ENCODE measurements at places on chromosomes 12 and 14.
A peak's percentile ranks its signal among the peaks of the same experiment; 100 is the strongest.

DNA sequence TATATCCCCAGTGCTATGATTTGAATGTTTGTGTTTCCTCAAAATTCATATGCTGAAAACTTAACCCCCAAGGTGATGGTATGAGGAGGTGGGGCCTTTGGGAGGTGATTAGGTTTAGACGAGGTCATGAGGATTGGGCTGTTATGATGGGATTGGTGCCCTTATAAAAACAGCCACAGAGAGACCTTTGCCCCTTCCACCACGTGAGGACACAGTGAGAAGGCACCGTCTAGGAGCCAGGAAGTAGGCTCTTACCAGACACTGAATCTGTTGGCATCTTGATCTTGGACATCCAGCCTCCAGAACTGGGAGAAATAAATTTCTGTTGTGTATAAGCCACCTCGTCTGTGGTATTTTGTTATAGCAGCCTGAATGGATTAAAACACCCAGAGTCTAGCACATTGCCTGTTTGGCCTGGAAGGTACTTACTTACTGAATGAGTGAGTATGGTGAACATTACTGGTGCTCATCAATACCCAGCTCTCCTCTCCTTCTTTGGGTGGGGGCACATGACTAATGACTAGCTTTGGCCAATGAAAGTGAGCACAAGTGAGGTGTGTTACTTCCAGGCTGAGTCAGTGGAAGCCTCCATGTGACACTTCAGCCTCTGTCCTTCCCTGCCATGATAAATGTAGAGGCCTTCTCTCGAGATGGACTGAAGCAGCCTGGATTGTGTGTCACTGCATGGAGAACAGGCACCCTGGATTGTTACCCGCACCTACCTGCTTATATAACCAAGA lies 72.4 kb upstream of the CHST11 start:
- no peak for DNase-seq

DNA sequence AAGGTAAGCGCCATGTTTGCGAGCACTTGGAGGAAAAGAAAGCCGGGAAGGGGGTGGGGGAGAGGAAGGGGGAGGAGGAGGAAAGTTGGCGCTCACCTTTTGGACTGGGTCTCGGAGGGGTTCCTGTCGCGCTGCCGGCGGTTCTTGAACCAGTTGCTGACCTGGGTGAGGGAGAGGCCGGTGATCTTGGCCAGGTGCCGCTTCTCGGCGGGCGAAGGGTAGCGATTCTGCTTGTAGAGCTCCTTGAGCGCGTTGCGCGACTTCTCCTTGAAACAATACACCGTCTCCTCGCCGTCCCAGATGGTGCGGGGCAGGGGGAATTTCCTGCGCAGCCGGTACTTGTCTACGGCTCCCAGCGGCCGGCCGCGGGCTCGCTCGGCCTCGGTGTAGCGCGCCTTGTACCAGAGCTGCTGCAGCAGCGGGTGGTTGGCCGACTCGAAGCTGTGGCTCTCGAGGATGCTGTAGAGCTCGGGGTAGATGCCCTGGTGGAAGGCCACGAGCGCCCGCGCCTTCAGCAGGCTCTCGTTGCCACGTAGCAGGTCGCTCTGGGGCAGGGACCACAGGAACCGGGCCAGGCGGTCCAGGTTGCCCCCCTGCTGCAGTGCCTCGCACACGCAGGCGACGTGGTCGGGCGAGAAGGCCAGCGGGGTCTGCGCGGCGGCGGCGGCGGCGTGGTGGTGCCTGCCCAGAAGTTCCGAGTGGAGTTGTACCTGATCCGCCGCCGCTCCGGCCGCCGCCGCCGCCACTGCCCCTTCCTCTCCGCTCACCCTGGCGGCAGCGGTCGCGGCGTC lies 840 bp downstream of the SIX4 start:
- DNase-seq, result no peak

GRCh38 chr12:120583478-120584030 lies 2.4 kb upstream of the POP5 start:
- DNase-seq, result peak; percentile 44

DNA sequence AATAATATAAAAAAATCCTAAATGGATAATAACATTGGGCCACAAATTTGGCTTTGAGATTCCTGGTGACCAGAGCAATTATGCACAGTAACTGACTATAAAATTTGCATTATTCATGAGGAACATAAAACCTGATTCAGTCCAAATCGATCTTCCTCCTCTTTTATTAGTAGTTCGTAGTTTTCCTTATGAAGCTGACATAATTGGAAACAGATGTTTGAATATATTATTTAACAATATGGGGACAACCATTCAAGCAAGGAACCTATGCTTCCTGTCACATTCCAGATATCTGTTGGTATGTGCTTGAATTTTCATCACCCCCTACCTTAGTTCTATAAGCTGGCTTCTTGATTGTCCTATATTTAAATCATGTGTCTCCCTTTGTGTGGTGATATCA lies 34.9 kb downstream of the CCDC175 start:
- no peak for DNase-seq

- DNase-seq, result no peak
Observed at GRCh38 chr12:94109160-94109559, 39.2 kb upstream of the PLXNC1 start.

GRCh38 chr14:76498976-76499375 lies 123.0 kb downstream of the ESRRB start:
- DNase-seq, result no peak

GRCh38 chr12:47411966-47412365 lies 293.9 kb downstream of the RPAP3 start:
- DNase-seq, result no peak

- peak; percentile 63 for DNase-seq
Observed at GRCh38 chr12:118376089-118377020, at the start of gene SUDS3. Gene SUDS3 (plus strand): TSS chr12:118376555. CDS start chr12:118376692, 137 bp downstream.

- DNase-seq, result no peak
Observed at GRCh38 chr14:61698206-61698980, 3.1 kb downstream of the HIF1A start.

DNA sequence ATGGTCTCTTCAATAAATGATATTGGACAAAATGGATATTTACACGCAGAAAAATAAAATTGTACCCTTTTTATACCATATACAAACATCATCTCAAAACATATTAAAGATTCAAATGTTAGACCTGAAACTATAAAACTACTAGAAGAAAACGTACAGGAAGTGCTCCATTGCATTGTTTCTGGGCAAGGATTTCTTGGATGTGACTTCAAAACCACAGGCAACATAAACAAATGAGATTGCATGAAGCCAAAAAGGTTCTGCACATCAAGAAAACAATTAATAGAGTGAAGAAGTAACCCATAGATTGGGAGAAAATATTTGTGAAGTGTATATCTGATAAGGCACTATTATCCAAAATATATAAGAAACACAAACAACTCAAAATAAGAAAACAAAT lies 812.4 kb downstream of the NRXN3 start:
- DNase-seq, result no peak

DNA sequence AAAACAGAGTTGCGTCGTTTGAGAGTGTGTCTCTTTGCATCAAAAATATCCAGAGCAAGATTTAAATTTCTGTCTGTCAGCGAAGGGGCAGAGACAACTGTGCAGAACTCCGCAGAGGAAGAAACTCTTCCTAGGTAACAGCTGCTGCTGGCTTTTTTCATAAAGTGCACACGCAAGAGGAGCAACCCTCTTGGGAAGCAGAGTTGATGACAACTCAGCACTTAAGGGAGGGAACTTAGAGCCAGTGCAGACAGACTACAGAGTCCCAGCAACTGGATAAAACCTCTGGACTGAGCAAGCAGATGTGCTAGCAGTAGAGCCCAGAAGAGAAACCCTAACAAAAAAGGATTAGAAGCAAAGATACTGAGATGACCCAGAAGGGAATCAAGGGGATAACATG lies 337.1 kb downstream of the PCNX1 start:
- no peak for DNase-seq

- DNase-seq, result no peak
Observed at GRCh38 chr14:68807148-68807600, 14.3 kb upstream of the ZFP36L1 start.

DNA sequence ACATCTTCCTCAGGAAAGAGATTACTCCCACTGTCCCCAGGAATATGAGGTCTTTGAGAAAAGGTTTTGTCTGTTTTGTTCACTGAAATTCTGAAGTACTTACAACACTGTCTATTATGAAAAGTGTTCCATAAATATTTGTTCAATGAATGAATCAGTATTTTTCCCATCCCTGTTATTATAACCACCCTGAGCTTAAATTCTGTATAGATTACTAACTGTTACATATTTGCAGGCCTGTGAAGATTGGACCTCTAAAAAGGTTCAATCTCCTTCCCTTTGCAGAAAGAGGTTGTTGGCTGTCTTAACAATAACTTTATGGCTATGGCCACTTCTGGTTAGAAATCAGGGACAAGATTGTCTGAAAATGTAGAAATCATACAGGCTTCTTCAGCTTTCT lies 174.5 kb upstream of the NPAS3 start:
- no peak for DNase-seq

DNA sequence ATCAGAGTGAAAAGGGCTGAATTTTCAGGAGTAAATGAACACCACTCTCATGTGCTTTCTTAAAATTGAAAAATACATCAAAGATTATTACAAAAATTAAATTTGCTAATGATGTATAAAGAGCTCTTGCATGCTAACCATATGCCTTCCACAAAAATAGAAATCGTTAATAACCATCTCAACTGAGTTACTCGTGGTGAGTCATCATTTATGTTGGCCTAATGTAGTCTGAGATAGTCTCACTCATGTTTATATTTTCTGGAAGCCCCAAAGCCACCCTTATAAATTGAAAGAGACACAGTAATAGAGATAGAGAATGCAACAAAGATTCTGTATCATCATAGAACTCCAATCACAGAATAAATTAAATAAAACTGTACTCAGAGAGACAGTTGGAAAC lies 131.2 kb downstream of the KCNH5 start:
- DNase-seq, result no peak

- no peak for DNase-seq
Observed at GRCh38 chr12:69851976-69852375, 26.9 kb downstream of the MYRFL start.

DNA sequence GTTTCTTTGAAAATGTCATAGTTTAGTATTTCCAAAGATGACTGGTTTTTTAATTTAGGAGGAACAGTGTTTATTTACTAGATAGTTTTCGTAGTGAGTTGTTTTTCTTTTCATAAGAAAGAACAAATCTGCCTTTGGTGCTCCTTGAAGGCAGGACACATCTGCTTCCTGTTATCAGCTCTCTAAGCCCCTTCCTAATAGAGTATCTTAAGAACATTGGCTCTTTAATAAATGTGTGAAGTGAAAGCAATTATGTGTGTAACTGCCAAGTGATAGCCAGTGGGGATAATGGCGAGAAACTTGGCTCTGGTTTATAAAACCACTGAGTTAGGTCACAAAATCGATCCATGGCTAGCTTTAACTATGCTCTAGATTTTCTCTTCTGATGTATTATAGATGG lies 23.5 kb upstream of the PPFIBP1 start:
- DNase-seq, result no peak

- no peak for DNase-seq
Observed at GRCh38 chr12:93252221-93252620, 125.5 kb upstream of the NUDT4 start.

DNA sequence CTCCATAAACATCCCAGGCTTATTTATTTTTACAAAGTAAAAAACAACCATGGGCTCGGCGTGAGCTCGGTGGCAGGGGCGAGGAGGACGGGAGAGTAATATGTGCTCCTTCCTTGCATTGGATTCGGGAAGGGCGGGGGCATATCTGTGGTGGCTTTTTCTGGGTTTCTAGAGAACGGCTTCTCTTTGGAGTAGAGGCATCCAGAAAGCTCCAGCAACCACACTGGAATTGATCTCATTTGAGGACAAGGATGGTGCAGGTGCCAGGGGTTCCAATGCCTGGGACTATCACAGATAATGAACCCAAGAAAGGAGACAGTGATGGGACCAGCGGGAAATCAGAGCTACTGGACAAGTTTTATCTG lies 18.9 kb downstream of the ADGRD1 start:
- DNase-seq, result no peak

DNA sequence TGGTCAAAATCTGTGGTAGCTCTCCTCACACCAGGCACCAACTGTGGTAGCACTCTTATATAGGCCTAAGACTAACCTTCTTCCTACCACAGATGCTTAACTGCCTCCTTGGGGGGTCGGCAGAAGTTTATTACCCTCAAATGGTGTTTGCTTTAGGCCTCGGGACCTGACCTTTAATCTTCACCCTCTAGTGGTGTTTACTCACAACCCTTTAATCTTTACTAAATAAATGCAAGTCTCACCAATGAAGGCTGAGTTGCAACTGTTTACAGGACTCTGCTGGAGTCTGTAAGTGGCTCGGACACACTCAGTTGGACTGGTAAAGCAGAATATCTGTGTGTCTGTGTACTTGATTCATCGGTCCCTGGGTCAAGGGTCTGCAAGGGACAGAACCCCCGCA lies 29.4 kb downstream of the CCER1 start:
- DNase-seq, result no peak

GRCh38 chr14:87748558-87748957 lies 244.4 kb downstream of the GALC start:
- no peak for DNase-seq

GRCh38 chr12:15644700-15645099 lies 144.5 kb downstream of the EPS8 start:
- DNase-seq, result no peak

GRCh38 chr12:64461634-64462414 lies 9.9 kb downstream of the TBK1 start:
- DNase-seq, result no peak

- peak; percentile 21 for DNase-seq
Observed at GRCh38 chr14:79483477-79484388, 727.6 kb downstream of the DIO2 start.

- peak; percentile 90 for DNase-seq
Observed at GRCh38 chr14:69153152-69153872, 393 bp upstream of the DCAF5 start.

DNA sequence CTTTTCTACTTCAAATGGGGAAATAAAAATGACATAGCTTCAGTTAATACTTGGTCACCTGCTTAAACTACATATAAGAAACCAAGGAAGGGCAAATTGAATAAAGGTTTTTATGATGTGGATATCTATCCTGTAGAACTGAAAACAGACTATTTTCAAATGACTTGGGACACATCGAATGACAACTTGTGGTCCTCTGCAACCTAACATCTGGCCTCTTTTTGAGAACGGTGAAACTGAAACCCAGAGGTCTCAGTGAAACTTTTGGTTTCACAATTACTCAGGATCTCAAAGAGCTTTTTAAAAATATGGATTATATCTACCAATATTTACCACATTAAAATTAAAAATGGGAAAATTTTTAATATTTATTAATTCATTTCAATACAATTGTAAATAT lies 65.2 kb downstream of the PPP2R5E start:
- no peak for DNase-seq

DNA sequence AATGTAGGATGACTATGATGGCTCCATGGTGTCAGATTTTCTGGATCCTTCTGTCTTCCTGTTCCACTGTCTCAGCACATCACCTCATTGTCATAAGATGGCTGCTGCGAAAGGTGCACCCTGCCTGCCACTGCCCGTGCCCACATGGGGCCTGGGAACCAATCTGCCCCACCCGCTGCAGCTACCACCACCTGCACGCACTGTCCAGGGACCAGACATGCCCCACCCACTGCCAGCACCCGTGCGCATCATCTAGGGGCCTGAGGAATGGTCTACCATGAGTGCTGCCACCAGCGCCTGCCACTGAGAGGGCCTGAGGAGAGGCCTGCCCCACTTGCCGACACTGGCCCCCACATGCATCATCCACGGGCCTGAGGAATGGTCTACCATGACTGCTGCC lies 23.8 kb downstream of the CYP46A1 start:
- DNase-seq, result no peak

- DNase-seq, result no peak
Observed at GRCh38 chr12:108438667-108439066, 76.4 kb upstream of the FICD start.
